ENCODE measurements at places on chromosomes 3 and 15. TPM values are rescaled to one million over a fixed set of nuclear protein-coding genes. Genes with fewer than 3 reads are reported as not detected.

DNA sequence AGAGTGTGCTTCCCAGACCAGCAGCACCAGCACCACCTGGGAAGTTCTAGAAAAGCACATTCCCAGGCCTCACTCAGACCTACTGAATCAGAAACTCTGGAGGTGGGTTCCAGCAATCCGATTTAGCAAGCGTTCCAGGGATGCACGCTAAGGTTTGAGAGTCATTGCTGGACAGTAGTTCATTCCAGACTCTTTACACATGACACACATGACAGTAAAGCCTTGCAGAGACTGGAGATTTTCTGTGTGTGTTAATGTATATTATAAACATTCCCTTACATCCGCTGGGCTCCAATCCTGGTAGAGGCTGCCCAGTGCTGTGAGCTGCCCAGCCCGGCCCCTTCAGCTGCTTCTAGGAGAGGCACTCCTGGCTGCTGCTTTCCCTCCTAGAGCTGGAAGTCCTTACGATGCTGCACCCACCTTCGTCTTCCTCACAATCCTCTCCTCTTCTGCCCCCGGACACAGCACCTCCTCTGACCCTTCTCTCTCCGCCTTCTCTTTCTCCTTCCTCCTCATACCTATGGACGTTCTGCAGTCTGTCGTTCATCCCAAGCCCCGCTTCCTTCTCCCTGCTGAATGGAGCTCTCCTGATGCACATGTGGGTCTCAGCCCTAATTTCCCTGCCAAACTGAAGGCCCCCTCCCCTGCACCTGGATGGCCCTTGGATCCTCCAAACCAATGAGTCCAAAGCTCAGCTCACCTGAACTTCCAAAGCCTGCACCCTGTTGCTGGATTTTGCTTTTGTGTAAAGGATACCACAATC is 44.4 kb downstream of the ITGA11 start:
- H3K4me3 ChIP-seq: no peak overlapping the region
- no peaks in the 10 kb centered on the region for H3K27me3 ChIP-seq
- no peak for DNase-seq
- no peak overlapping the region for H3K27ac ChIP-seq
- no peaks in the 10 kb centered on the region for H3K4me1 ChIP-seq

DNA sequence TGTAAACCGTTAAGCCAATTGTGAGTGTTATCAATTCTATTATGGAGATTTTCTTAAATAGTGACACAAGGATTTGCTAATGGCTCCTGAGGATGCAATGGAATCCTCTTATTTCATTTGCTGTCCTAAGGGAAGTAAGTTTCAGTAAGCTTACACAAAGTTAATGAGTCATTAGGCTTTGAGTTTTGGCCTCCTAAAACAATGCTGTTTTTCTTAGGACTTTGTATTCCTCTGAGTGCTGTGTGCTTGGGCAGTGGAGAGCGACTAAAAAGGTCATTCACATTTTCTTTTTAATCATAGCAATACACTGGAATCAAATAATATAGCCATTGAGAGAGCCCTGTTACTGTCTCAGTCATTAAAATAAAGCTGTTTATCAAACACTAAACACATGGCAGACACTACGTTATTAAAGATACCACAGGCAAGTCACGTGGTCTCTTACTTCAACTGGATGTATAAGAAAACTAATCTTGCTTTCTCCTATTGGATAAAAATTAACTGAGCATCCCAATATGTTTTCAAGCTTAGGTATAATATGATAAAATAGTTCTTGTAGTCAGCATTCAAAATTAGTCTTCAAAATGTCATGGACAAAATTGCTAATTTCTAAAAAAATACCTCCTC is 290.8 kb downstream of the NLGN1 start:
- no peaks in the 10 kb centered on the region for H3K36me3 ChIP-seq
- no peak overlapping the region for H3K4me3 ChIP-seq
- no peaks in the 10 kb centered on the region for H3K27me3 ChIP-seq
- H3K27ac ChIP-seq: no peak overlapping the region

- H3K27ac ChIP-seq: no peak overlapping the region
- H3K27me3 ChIP-seq: no peaks in the 10 kb centered on the region
- no peak for DNase-seq
- no peaks in the 10 kb centered on the region for H3K4me1 ChIP-seq
- H3K4me3 ChIP-seq: no peak overlapping the region
- no peaks in the 10 kb centered on the region for H3K36me3 ChIP-seq
These were observed 97.4 kb downstream of the PGPEP1L start for GRCh38 chr15:98909968-98910885.

- H3K27ac ChIP-seq: no peak overlapping the region
- no peak for DNase-seq
- no peaks in the 10 kb centered on the region for H3K36me3 ChIP-seq
- H3K4me1 ChIP-seq: no peaks in the 10 kb centered on the region
- H3K27me3 ChIP-seq: no peaks in the 10 kb centered on the region
These were observed 436.0 kb upstream of the NR2F2 start for GRCh38 chr15:95894407-95894956.

Gene CPB1
- total RNA-seq: not detected

Gene KCNMB2
- total RNA-seq: not detected

All from CD4-positive, alpha-beta memory T cell (primary cell).